ENCODE measurements at places on chromosomes 3 and 15.

DNA sequence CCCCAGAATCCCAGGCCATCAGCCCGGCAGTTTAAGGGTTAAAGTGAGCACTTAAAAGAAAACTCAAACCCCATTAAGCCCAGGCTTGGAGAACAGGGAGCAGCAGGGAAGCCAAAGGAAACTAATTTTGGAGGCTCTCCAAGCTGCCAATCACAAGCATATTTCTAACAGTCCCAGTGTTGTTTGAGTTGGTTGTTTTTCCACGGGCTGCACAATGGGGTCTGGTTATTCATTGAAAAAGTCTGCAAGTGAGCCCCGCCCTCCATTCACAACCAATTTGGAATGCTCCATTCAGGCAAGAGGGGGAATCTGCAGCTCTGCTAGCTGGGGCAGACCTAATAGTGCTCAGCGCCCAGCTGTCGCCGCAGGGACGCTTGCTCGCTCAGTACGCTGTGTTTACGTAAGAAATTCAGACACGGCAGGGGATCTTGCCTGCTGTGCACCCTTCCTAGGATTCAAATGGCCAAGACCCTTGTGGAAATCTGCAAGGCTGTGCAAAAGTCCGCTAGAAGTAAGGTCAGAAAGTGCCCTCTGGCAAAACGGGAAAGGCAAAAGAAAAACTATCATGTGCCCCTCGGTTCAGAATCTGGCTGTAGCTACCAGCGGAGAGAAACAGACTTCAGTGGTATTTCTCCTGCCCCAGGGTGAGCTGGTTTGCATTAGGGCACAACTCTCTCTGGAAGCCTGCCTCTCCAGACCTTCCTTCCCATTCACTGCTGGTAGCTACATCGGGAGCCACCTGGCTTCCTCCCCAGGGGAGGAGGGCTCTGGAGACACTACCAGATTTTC lies 11.0 kb downstream of the ETV5 start:
- DNase-seq: peak; percentile 69

- no peak for DNase-seq
These were observed 25.9 kb downstream of the LTF start for GRCh38 chr3:46438831-46439230.

DNA sequence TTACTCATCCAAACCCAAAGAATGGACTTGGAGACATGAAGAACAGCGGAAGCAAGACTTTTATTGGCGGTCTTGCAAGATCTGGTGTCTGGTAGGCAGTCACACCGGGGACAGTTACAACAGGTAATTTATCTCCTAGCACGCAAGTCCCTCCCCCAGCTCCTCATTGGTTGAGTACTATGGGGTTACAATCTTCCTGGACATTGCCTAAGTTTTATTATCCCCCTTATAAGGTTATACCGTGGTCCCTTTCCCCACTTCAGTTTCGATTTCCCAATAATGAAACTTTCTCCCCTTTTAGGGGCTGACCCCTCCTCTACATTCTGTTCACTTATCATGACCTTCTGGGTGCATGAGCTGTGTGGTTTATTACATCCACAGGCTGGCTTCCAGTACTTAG lies 18.7 kb downstream of the ARL8B start:
- no peak for DNase-seq

DNA sequence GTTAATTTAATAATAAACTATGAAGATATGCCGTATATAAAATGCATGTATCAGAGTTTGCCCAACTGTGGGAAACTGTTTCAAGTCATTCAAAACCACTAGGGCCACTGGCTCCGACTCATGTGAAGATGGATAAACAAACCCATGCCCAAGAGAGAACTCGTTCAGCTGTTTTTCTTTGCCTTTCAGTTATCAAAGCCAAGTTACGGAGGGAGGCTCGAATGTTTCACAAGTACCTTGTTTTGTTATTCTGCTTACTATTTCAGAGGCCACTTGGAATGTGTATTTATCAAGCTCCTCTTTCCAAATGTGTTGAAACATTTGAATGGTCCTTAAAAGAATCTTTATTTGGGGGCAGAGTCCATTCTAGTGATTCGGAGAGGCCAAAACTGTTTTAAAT lies 82.1 kb downstream of the DUT start:
- DNase-seq: no peak

DNA sequence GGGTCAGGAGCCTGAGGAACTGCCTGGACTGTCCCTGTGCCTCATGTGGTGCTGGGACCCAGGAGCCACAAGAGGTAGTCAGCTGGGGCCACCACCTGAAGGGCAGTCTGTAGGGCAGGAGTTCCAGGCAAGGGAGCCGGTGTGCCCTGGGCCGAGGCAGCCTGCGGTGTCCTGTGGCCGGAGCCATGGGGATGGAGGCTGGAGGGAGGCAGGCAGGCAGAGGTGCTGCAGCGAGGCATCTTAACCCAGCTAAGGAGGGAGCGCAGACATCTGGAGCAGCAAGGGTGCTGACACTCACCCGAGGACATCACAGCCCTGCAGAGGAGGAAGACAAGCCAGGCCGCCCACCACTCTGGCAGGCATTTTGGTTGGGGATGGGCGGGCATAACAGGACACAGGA lies 77.8 kb downstream of the DNAJB8 start:
- DNase-seq: no peak

- no peak for DNase-seq
These were observed 168.8 kb downstream of the PEX5L start for GRCh38 chr3:179867961-179868360.

- DNase-seq: no peak
These were observed 1.7 kb downstream of the SCN11A start for GRCh38 chr3:39050029-39050428.

GRCh38 chr3:78845605-78846004 lies 922.2 kb downstream of the ROBO1 start:
- DNase-seq: no peak

DNA sequence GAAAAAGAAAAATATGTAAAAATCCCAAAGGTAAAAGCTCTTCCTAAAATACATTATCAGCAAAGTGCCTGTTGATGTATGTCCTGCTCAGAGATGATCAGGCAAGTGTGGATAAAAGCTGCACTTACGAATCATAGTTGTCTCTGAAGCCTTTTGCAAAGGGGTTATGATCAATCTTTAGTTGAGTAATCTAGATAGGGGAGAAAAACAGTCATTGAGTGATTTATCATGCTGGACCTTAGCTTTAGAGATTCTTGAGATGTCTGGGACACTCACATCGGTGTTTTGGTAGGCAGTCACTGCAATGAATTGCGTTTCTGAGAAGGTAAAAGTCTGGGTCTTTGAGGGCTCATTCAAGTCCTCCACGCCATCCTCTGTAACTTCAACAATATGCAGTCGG lies 3.7 kb downstream of the EOMES start:
- DNase-seq: no peak

- DNase-seq: no peak
These were observed 40.8 kb downstream of the EIF2AK4 start for GRCh38 chr15:39974656-39975230.

DNA sequence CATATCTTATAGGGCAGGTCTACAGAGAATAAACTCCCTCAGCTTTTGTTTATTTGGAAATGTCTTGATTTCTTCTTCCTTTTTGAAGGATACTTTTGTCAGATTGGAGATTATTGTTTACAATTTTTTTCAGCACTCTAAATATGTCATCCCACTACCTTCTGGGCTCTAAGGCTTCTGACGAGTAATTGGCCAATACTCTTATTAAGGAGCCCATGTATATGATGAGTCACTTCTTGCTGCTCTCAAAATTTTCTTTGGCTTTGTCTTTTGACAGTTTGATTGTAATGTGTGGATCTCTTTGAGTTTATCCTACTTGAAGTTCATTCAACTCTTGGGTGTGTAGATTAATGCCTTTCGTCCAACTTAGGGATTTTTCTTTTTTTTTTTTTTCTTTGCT lies 28.9 kb upstream of the CD200R1L start:
- no peak for DNase-seq

DNA sequence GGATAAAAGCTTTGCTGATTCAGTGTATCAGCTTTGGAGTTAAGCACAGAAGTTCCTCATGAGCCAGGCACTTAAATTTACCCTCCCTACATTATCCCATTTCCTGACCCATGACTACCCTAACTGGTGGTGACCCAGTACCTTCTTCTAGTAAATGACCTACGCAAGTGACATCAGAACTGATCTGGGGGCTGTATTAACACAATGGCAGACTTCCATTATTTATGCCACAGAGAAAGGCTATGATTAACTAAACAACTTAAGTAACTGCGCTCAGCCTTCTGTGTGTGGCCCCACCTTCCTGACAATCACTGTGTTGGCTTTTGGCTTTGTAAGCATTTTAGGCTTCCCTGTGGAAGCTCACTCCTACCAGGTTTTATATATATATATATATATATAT lies 1.9 kb downstream of the MB21D2 start:
- no peak for DNase-seq

GRCh38 chr3:121883507-121883906 lies 10.7 kb upstream of the SLC15A2 start:
- DNase-seq: no peak

GRCh38 chr3:8538913-8539312 lies 37.3 kb downstream of the LMCD1 start:
- DNase-seq: no peak

DNA sequence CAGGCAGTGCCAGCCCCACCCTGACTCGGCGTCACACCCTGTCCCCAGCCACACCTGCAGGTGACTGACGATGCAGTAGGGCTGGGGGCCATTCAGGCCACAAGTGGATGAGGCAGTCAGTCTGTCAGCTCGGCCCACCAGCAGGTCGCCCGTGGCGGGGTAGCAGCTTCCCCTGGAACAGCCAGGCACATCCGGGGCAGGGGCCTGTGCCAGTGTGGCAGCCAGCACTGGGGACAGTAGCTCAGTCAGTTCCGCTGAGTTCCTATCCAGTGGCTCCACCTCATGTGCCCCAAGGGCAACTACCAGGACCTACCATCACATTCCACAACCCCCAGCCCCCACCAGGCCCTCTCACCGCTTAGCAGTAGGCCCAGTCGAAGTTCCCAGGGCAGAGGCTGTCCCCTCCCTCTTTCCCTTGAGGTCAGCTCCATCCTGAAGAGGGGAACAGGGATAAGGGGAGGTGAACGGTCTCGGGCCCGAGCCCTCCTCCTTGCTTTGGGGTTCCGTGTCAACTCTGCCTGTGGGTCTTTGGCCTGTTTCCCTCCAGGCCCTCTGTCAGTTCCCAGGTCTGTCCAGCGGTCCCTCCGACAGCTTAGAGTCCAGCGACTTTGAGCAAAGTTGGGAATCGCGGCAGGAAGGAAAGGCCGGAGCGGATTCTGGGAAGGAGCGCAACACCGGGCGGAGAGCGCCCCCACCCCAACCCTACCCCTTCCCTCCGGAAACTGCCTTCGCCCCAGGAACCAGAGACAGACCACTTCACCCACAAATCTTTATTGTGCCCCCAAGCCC lies at the start of gene LAMB2:
LAMB2 (minus strand) TSS at position 614 of the 789 bp plus-strand sequence; CDS start at position 431, 183 bp downstream.
- peak; percentile 48 for DNase-seq

DNA sequence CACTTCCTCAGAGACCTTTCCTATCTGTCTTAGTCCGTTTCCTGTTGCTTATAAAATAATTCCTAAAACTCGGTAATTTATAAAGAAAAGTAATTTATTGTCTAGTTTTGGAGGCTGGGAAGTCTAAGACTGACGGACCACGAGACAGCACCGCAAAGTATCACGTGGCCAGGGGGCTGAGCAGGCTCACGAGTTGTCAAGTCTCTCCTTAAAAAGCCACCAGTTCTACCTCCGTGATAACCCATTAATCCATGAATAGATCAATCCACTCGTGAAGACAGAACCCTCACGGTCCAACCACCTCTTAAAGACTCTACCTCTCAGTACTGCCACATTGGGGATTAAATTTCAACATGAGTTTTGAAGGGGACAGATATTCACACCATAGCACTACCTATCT lies 821 bp downstream of the LINS1 start:
- no peak for DNase-seq

GRCh38 chr15:69658411-69658945 lies 205.9 kb downstream of the RPLP1 start:
- DNase-seq: no peak

- DNase-seq: no peak
These were observed 340.0 kb upstream of the TMCO5A start for GRCh38 chr15:37594417-37594816.

DNA sequence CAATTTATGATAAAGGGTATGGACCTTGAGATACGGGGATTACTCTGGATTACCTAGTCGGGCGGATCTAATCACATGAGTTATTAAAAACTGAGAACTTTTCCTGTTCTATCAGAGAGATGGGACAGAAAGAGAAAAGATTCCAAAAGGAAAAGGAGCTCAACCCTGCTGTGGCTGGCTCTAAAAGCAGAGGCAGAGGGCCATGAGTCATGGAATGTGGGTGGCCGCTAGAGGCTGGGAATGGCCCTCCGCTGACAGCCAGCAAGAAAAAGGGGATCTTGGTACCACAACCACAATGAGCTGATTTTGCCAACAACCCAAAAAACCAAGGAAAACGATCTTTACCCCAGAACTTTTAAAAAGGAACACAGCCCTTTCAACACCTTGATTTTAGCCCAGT lies 210.0 kb downstream of the MAGI1 start:
- no peak for DNase-seq

DNA sequence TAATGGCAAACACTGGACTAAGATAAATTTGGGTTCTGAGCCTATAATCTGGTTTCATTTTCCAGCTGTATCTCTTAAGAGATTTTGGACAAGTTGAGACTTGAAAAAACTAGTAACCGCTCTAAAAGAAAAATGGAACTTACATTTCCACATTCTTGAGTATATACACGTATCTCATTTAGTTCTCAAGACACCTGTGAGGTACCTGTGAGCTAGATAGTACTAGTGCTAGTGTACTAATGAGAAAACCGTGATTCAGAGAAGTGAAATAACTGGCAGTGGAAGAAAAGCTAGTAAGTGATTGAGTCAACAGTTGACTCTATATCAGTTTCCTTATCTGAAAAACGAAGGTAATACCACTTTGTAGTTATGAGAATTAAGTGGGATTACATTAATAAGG lies 62.2 kb upstream of the PAQR5 start:
- no peak for DNase-seq

- no peak for DNase-seq
These were observed 175.8 kb downstream of the NSMCE3 start for GRCh38 chr15:29093696-29094343.

DNA sequence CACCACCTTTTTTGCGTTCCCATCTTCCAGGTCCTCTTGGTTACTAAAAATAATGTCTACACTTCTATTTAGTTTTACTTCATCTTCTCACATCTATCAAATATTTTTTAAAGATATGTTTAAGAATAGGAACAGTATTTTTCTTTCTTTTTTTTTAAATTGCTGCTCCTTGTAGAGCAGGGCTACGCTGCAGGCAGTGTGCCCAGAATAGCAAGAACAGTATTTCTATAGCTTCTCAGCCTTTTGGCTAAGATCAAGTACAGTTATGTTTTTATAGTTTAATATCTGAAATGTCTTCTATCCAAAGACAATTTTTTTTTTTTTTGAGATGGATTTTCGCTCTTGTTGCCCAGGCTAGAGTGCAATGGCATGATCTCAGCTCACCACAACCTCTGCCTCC lies 73.0 kb downstream of the MYO9A start:
- no peak for DNase-seq
